Stomach (tissue), 19 donors: ENCODE measurements at places on chromosomes 3 and 15. TPM values are rescaled to one million over a fixed set of nuclear protein-coding genes. Genes with fewer than 3 reads are reported as not detected.

The CCR8 gene
- total RNA-seq = not detected

The GABRR3 gene
- not detected for total RNA-seq

The TMEM212 gene
- not detected for total RNA-seq

The PTPRG gene
- total RNA-seq = 31.5 TPM

The MYO5C gene
- total RNA-seq = 22.8 TPM

The ABHD10 gene
- total RNA-seq = 21.7 TPM

The C15orf62 gene
- total RNA-seq = not detected

The C3orf70 gene
- total RNA-seq = 16.2 TPM

The VWA5B2 gene
- total RNA-seq = 1.2 TPM

The ADAMTS17 gene
- 6.2 TPM for total RNA-seq

- peak overlapping the region; percentile 65 for H3K4me3 ChIP-seq
- H3K4me1 ChIP-seq = peaks cover 50% of the 10 kb centered on the region
- H3K27ac ChIP-seq = peak overlapping the region; percentile 99
- no peaks in the 10 kb centered on the region for H3K36me3 ChIP-seq
- peak; percentile 88 for DNase-seq
- no peaks in the 10 kb centered on the region for H3K27me3 ChIP-seq
Measured at GRCh38 chr15:59689626-59690236, 611 bp upstream of the BNIP2 start.

DNA sequence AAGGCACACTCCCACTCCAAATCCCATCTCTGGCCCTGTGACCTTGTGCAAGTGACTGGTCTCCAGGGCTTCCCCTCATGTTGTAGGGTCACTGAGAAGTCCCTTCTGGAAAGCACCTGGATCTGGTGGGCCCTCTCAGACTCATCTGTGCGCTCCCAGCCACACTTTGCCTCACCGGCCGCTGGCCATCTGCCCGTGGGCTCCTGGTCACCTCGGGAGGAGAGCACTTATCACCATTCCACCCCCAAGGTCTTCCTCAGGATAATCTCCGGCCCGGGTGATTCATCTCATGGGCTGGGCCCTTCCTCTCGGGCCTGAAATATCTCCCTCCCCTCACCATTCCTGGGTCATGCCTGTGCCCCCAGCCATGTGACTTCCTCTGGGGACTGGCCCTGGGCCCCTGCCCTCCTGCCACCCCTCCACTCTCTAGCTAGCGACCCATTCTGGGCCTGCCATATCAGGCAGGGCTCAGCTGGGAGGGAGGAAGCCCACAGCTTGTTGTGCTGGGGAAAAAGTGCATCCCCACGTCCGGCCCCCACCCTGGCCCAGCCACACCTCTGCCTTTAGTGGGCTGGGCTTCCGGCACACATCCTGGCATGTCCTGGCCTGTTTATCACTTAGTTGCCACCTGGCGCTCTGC, 10.6 kb upstream of the WNT7A start:
- H3K4me1 ChIP-seq = peaks cover 7% of the 10 kb centered on the region
- no peak for DNase-seq
- H3K36me3 ChIP-seq = no peaks in the 10 kb centered on the region
- H3K27me3 ChIP-seq = no peaks in the 10 kb centered on the region
- H3K4me3 ChIP-seq = no peak overlapping the region

GRCh38 chr3:33658621-33658990, 59.4 kb downstream of the CLASP2 start:
- peak overlapping the region; percentile 41 for H3K4me3 ChIP-seq
- H3K27me3 ChIP-seq = no peaks in the 10 kb centered on the region
- H3K36me3 ChIP-seq = no peaks in the 10 kb centered on the region

- no peaks in the 10 kb centered on the region for H3K36me3 ChIP-seq
- H3K27ac ChIP-seq = no peak overlapping the region
- no peak for DNase-seq
- H3K4me3 ChIP-seq = no peak overlapping the region
- H3K4me1 ChIP-seq = no peaks in the 10 kb centered on the region
- H3K27me3 ChIP-seq = no peaks in the 10 kb centered on the region
Measured at GRCh38 chr3:141998669-141999290, 122.3 kb downstream of the ATP1B3 start.

DNA sequence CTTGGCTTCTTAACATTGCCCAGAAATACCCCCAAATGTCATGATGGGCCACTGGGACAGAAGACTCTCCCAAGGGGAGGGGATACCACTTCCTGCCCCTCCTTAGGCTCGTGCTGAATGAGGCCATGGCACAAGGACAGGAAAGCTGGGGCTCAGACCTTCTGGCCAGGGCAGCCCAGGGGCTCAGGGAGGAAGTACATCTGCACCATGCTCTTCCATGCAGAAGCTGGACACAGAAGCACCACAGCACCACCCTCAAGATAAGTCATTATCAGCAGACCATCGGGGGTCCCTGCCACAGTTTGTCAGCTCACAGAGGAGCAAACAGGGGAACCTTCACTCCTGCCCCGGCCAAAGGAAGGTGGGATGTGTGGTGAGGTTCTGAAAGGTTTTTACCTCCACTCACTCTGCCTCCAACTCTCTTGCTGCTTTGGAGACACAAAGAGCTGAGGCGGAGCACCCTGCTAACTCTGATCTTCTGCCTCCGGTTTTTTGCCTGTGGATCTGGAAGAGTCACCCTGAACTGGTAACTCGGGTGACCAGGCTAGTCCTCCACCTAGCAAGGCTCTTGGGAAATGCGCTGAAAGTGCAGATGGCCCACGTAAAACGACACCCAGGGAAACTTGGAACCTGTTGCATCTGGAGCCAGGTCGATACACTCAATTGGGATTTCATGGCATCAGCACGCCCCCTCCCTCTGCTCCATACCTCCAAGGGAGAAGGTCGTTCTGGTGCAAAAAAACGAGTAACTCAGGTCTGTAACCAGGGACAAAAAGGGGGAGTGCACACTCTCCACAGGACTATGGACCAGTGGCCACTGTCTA, 8.3 kb downstream of the BMF start:
- DNase-seq = peak; percentile 64
- no peaks in the 10 kb centered on the region for H3K27me3 ChIP-seq
- H3K4me3 ChIP-seq = no peak overlapping the region
- H3K27ac ChIP-seq = peak overlapping the region; percentile 18

GRCh38 chr3:128432301-128432970, 34.3 kb downstream of the DNAJB8 start:
- H3K4me1 ChIP-seq = peaks cover 19% of the 10 kb centered on the region
- H3K4me3 ChIP-seq = peak overlapping the region; percentile 44
- H3K27ac ChIP-seq = no peak overlapping the region

- H3K27me3 ChIP-seq = no peaks in the 10 kb centered on the region
- H3K27ac ChIP-seq = no peak overlapping the region
- H3K36me3 ChIP-seq = peaks cover 61% of the 10 kb centered on the region
- H3K4me3 ChIP-seq = no peak overlapping the region
- no peak for DNase-seq
- peaks cover 26% of the 10 kb centered on the region for H3K4me1 ChIP-seq
Measured at GRCh38 chr3:16270855-16271254, 5.8 kb downstream of the OXNAD1 start.

GRCh38 chr3:4309491-4310128, 6.4 kb downstream of the SETMAR start:
- H3K4me3 ChIP-seq = no peak overlapping the region
- no peaks in the 10 kb centered on the region for H3K27me3 ChIP-seq
- H3K4me1 ChIP-seq = peaks cover 21% of the 10 kb centered on the region
- no peak overlapping the region for H3K27ac ChIP-seq

GRCh38 chr3:127428344-127428997, 140.6 kb upstream of the PRR20G start:
- H3K27ac ChIP-seq = no peak overlapping the region
- H3K4me1 ChIP-seq = no peaks in the 10 kb centered on the region
- no peak overlapping the region for H3K4me3 ChIP-seq
- no peaks in the 10 kb centered on the region for H3K27me3 ChIP-seq
- no peak for DNase-seq
- H3K36me3 ChIP-seq = no peaks in the 10 kb centered on the region

DNA sequence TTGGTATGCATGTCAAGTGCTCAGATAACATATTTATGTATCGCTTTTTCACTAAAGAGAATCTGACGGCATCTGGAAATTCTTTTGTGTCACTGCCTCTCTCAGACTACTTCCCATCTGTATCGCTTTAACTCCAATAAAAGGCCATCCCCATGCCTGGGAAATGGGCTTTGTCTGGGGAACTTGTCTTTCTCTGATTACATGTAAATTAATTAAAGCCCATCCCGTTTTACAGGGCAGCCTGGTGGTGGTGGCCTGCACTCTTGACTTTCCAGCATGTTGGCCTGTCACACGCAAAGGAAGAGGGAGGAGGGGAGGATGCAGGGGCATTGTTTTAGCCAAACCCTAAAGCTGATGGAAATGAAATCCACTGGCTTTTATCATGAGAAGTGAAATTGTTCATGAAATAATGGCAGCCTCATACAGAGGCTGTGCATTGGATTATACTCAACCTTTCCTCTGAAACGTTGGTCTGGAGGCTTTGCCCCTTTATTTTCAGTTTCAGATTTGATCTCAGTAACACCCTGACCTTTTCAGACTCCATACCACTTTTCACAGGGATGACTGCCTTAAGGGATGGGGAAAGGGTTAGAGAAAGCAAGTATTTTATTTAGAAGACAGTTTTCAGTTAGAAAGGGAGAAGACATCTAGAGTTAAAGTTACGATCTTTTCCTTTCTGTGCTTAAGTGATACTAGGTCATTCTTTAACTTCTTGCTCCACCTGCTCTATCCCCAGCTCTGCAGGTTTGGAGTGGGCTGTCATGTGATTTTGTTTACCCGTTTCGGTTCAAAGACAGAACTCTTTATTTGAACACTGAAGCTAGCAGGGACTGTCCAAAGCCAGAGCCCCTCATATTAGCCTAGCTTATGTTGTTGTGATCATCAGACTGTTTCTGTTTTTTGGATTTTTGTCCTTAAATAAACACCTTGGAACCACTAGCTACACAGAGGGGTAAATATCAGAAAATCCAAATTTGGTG, 94.6 kb upstream of the CTDSPL start:
- no peaks in the 10 kb centered on the region for H3K27me3 ChIP-seq
- DNase-seq = peak; percentile 42
- no peaks in the 10 kb centered on the region for H3K36me3 ChIP-seq
- H3K4me3 ChIP-seq = no peak overlapping the region
- peaks cover 88% of the 10 kb centered on the region for H3K4me1 ChIP-seq

GRCh38 chr15:99717161-99718009, 15.9 kb downstream of the LYSMD4 start:
- no peak overlapping the region for H3K4me3 ChIP-seq
- peak overlapping the region; percentile 67 for H3K27ac ChIP-seq
- no peaks in the 10 kb centered on the region for H3K27me3 ChIP-seq
- peaks cover 37% of the 10 kb centered on the region for H3K36me3 ChIP-seq

DNA sequence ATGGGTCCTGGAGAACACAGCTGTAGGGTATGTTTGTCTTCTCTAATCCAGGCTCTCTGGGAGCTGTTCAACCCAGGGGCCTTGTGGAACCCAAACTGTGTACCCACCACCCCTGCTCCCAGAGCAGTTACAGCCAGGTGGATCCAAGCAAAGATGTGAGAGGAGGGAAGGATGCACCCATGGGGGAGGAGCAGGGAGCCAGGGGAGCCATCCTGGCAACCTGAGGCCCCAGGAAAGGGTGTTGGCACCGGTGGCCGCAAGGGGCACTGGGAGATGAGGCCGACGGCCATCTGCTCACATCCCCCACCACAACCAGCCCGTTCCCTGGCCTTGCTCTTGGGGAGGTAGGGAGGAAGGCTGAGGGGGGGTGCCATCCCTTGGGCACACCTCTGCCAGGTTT, 43.2 kb downstream of the CMTM6 start:
- H3K4me3 ChIP-seq = no peak overlapping the region
- peak overlapping the region; percentile 32 for H3K27ac ChIP-seq
- H3K4me1 ChIP-seq = peaks cover 26% of the 10 kb centered on the region
- no peak for DNase-seq
- no peaks in the 10 kb centered on the region for H3K36me3 ChIP-seq

- no peaks in the 10 kb centered on the region for H3K36me3 ChIP-seq
- DNase-seq = no peak
- no peaks in the 10 kb centered on the region for H3K4me1 ChIP-seq
Measured at GRCh38 chr3:63400246-63400860, 122.2 kb downstream of the SYNPR start.

- no peak overlapping the region for H3K4me3 ChIP-seq
- H3K36me3 ChIP-seq = no peaks in the 10 kb centered on the region
- H3K4me1 ChIP-seq = no peaks in the 10 kb centered on the region
- no peak overlapping the region for H3K27ac ChIP-seq
- no peak for DNase-seq
Measured at GRCh38 chr15:53549697-53550305, 209.7 kb downstream of the WDR72 start.

GRCh38 chr3:133945381-133946095, 49.9 kb upstream of the RAB6B start:
- H3K27me3 ChIP-seq = no peaks in the 10 kb centered on the region
- H3K4me3 ChIP-seq = no peak overlapping the region
- H3K36me3 ChIP-seq = no peaks in the 10 kb centered on the region
- H3K27ac ChIP-seq = peak overlapping the region; percentile 40

DNA sequence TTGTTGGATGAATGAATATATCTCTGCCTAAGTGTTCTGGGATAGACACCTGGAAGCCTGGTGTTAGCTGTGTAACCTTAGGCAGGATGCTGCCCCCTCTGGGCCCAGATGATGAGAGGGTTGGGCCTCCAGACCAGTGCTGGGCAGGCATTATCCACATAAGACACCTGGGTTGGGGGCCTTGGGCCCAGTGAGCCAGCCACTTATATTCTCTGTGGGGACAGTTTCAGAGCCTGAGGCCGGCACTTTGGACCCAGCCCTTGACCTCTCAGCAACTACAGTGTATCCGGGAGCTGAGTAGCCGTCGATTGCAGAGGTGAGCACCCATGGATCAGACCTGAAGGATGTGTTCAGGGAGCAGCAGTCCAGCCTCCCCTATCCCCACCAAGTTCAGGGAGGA, 2.2 kb downstream of the HEMK1 start:
- H3K27ac ChIP-seq = no peak overlapping the region
- no peaks in the 10 kb centered on the region for H3K27me3 ChIP-seq
- DNase-seq = no peak
- H3K36me3 ChIP-seq = peaks cover 33% of the 10 kb centered on the region

DNA sequence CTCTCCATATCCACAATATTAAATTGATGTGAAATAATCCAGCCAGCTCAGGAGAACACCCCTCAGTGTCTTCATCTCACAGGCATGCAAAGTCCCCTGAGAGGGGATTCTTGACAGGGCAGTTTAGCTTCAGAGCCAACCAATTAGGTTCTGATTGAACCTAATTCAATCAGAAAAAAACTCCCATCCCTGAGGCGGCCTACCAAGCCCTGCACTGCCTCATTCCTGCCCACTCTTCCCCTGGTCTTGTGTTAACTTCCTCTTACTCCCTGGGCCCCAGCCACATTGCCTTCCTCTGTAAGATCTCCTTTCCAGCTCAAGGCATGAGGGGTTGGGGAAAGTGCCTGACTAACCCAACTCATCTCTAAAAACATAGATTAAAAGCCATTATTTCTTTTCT, 46.1 kb downstream of the FRMD4B start:
- H3K27ac ChIP-seq = no peak overlapping the region
- DNase-seq = peak; percentile 34
- no peaks in the 10 kb centered on the region for H3K27me3 ChIP-seq
- H3K4me1 ChIP-seq = no peaks in the 10 kb centered on the region
- no peak overlapping the region for H3K4me3 ChIP-seq
- no peaks in the 10 kb centered on the region for H3K36me3 ChIP-seq

GRCh38 chr3:8324747-8325146, 176.9 kb upstream of the LMCD1 start:
- H3K4me1 ChIP-seq = no peaks in the 10 kb centered on the region
- H3K36me3 ChIP-seq = no peaks in the 10 kb centered on the region
- H3K27ac ChIP-seq = no peak overlapping the region
- peak; percentile 66 for DNase-seq
- H3K4me3 ChIP-seq = no peak overlapping the region
